ENCODE measurements at places on chromosomes 12 and 14.

DNA sequence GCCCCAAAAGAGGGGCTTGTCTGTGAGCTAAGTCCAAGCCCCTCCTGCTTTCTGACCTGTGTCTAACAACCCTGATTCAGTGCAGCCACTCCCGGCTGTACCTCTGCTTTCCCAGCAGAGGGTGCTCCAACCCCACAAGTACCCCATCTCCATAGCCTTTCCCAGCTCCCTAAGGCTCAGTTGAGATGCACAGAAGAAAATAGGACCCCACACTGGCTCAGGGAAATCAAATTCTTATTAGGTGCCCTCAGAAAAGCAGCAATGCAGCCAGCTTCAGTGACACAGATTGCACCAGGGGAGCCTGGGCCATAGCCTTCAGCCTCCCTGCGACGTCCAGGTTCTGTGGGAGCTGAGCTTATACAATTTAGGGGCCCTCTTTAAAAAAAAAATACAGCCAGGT, 49.9 kb downstream of the LRRC74A start:
- DNase-seq, result peak; percentile 55

GRCh38 chr14:105487449-105487985, 831 bp downstream of the CRIP1 start:
- DNase-seq, result peak; percentile 67

- peak; percentile 12 for DNase-seq
Observed at GRCh38 chr14:87745507-87746118, 247.4 kb downstream of the GALC start.

GRCh38 chr12:72535212-72535990, 263.2 kb downstream of the TRHDE start:
- DNase-seq, result no peak

GRCh38 chr12:105064564-105065178, 19.6 kb downstream of the ALDH1L2 start:
- DNase-seq, result no peak

- no peak for DNase-seq
Observed at GRCh38 chr14:70000601-70001000, 121.4 kb downstream of the SMOC1 start.

GRCh38 chr12:27355979-27356378, 23.3 kb downstream of the BMAL2 start:
- no peak for DNase-seq

- DNase-seq, result no peak
Observed at GRCh38 chr14:32367516-32367915, 38.4 kb downstream of the AKAP6 start.

DNA sequence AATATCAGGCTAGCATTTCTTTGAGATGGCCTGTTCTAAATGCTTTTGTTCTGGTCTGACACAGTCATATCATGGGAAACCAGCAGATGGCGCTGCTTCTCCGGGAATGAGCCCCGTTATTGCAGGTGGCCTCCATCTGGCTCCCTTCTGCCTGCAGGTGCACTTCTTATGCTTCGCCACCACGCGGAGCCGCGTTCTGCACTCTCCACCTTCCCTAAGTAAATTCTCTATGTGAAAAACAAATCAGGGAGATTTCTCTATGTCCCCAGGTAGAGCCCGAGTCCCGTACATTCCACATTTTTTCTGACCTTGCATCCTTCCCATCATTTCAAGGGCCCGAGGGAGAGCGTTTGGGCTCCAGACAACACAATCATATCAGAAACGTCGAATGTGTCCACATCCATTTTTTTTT, 26.2 kb downstream of the GLRX5 start:
- DNase-seq, result peak; percentile 90

DNA sequence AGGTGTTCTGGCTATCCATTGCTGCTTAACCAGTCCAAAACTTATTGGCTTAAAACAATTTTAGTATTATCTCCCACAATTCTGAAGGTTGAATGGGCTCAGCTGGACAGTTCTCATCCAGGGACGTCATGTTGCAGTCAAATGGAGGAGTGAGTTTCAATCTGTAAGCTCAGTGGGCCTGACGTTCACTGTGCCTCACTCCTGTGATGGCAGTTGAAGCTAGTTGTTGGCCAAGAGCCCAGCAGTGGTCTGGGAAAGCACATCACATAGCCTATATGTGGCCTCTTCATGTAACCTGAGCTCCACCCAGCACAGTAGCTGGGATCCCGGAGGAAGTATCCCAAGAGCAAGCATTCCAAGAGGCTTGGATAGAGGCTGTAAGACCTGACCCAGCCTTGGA, 40.6 kb upstream of the CDKN3 start:
- no peak for DNase-seq

- DNase-seq, result no peak
Observed at GRCh38 chr12:14810953-14811483, 3.0 kb downstream of the SMCO3 start.

DNA sequence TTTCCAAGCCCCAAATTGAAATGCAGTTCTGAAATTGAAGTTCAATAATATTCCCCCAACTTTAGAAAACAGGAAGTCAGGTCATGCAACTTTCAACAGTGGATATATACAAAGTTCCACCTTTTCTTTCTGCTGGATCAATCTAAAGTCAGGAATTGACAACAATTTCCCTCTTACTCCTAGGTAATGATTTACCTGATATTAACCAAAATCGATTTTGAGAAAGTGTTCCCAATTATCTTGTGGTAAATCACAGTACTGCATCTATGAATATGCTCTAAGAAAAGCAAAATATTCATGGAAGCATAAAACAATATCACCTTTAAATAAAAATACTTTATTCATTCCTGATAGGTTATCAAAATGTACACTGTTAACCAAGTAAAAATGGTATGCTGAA, 28.4 kb downstream of the BDKRB1 start:
- DNase-seq, result no peak

DNA sequence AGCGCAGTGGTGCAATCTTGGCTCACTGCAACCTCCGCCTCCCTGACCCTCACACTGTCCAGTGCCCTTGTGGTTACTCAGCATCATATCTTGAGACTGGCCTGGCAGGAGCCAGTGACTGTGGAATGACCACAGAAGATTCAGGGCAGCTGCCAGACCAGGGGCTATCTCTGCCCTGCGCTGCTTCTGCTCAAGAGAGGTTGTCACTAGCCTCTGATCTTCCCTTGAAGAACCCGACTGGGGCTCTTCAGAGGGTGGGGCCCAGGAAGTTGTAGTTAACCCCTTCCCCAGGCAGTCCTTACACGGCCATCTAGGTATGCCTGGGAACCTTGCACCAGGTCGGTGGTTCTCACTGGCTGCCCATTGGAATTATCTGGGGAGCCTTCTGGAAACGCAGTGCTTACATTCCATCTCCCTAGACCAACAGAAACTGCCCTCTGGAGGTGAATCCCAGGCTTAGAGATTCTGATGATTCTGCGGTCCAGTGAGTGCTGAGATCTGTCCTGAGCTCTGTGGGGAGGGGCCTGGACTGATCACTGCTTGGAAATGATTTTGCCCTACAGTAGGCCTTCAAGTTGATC, 41.4 kb downstream of the PLEKHG3 start:
- no peak for DNase-seq

- DNase-seq, result no peak
Observed at GRCh38 chr12:83700838-83701237, 1014.1 kb downstream of the TMTC2 start.

DNA sequence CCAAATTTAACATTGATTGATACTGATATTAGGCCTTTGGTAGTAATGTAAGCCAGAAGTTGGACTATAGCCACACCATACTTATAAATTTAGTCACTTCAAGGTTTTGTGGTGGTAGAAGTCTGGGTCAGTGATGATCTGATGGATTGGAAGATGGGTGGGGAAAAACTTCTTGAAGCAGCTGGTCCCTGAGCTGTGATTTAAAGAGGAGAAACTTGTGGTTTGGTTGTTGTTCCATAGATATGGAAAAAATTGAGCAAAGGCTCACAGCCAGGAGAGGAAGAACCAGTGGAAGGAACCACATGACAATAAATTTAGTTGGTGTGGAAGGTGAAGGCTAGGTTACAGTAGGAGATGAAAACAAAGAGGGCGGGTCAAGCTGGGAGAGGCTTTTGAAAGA, 26.1 kb downstream of the PTHLH start:
- no peak for DNase-seq

- no peak for DNase-seq
Observed at GRCh38 chr12:49109641-49110463, 795 bp downstream of the LMBR1L start.

DNA sequence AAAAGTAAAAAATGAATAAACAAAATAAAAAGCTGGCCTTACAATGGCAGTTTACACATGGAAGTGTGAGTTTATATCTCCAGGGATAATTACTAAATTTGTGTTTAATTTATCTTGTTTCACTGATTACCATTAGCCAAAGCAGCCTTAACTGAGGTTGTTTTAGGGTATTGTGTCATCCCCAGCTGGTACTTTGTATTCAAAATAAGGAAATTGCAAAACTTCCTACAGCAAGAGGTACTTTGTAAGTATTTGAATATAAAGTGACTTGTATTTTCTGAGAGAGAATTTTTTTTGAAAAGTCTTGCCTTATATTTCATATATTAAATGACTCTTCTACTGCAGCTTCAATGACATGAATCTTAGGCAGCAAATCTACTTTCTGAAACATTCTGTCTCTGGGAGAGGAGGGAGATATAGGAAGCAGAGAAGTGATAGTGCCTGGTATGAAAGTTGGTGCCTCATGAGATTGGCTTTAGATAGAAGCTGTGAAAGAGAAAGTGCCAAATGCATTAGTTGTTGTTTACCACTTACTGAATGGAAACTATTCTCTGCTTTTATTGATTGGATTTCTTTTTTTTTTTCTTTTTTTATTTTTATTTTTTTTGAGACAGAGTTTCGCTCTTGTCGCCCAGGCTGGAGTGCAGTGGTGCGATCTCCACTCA, 6.7 kb downstream of the FNTB start:
- no peak for DNase-seq

DNA sequence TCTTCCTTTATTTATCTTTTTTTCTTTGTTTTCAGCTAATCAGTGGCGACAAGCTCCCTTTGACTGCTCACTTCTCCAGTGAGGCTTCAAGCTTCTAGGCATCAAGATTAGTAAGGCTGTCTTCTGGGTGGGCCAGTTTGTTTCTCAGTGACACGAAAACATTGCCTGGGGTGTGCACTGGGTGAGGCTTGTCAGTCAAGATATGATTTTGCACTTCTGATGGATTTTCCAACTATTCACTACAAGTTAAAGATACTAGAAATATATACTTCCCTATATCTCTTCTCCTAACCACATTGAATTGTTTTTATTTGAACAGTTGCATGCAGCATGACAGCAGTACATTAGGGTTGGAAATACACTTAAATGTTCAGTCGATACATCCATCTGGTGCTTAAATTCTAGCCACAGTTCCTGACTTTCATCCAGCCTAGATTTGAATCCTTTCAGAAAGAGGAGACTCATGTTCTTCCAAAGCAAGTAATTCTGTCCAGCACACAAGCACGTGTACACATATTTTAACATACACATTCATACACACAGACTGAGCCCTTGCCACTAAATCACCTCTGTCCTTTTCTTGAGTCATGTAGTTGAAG, 275.6 kb upstream of the NOVA1 start:
- DNase-seq, result no peak

GRCh38 chr14:55122440-55122986, 6.5 kb upstream of the LGALS3 start:
- no peak for DNase-seq

DNA sequence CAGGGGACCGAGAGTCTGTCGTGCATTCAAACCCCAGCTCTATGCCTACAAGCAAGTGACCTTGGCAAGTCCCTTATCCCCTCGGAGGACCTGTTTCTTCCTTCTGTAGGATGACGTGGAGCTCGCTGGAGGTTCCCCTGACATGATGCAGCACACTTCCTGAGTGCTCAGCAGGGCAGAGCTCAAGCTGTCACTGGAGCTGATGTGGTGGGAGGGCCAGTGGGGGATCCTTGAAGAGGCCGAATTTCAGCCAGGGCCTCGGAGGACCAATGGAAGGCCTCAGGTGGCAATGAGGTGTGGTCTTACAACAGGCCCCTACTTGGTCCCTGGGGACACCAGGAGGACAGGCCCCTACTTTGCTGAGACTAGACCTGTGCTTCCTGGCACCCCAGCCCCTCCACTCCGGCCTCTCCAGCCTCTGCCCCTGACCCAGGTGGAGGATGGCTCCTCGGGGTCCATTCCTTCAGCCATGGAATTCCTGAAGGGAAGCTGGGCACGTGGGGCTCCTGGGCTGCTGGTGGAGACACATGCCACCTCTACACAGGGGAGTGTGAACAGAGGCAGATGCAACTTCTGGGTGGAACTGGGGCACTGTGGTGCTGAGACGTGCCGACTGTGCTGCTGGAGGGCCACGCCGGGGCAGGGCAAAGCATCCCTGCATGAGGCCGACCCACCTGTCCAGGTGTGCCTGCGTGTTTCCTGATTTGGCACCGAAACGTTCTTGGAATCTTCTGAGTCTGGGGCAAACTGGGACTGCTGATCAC, 18.7 kb upstream of the KIF26A start:
- DNase-seq, result no peak

DNA sequence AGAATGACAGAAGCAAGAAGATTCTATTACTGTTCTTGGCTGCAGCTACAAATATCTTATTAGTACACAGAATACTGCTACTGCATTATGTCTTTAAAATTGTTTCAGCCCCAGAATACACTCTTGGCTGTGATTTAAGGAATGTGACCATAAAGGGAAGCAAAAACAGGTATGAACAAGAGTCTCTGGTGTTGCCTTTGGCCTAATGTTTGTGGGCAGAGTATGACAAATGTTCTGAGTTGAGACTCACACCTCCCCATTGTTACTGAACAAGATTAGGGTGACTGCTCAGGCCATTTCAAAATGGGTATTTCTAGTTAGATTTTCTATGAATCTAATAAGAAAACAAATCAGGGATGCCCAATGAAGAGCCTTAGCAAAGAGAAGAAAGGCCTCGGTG, 28.5 kb downstream of the TTC6 start:
- DNase-seq, result no peak

DNA sequence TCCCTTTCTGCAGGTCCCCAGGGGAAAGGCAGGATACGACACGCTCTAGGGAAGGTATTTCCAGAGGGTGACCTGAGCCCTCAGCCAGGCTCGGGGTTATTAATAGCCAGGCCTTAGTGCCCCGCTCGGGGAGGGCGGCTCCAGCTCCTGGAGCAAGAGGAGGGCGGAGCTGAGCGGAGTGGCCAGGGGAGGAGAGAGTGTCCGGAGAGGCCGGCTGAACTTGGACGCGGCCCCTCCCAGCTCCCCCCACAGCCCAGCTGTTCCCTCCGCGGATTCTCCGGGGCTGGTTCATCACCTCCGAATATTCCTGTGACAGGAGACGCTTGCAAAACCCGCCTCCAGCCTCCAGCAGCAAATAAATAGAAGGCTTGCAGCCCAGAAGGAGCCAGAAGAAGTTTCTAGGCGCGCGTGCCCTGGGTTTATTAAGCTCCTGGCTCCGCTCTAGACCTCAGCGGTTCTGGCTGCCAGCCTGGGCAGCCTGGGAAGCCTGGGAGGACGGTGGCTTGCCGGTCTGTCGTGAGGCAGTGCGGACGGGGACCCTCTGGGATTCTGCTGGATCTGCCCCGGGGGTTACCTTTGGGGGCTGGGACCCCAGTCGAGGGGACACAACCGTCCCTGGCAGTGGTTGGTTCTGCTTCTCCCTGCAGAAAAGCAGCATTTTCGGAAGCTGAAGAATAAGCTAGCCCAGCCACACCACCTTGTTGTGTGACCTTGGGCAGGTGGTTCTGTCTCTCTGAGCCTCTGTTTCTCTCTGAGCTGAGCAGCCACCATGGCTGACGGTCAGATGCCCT, at the start of gene HSPB8:
Gene HSPB8, plus strand, starts transcription at position 388 of the 791 bp plus-strand sequence. Its CDS starts 382 bp downstream, at position 770.
- DNase-seq, result no peak
